ENCODE measurements at places on chromosomes 13 and 19.

DNA sequence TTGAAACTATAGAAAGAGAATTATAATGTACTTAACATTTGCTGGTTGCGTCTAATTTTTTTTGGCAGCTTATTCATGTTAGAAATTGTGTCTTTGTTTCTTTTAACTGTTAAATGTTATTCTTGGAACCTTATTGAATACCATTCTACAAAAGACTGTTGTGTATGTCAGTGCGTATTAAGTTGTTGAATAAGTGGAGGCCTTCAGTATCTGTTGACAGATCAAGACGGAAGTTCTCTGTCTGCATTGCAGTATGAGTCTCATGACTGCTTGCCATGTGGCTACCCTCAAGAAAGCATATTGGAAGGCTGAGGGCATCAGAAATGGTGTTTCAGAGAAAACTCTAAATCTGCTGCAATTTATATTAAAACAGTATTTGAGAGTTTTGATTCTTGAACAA, 8.5 kb downstream of the UBA2 start:
- DNase-seq, result no peak

GRCh38 chr13:34772881-34773280, 169.2 kb upstream of the NBEA start:
- DNase-seq, result no peak

DNA sequence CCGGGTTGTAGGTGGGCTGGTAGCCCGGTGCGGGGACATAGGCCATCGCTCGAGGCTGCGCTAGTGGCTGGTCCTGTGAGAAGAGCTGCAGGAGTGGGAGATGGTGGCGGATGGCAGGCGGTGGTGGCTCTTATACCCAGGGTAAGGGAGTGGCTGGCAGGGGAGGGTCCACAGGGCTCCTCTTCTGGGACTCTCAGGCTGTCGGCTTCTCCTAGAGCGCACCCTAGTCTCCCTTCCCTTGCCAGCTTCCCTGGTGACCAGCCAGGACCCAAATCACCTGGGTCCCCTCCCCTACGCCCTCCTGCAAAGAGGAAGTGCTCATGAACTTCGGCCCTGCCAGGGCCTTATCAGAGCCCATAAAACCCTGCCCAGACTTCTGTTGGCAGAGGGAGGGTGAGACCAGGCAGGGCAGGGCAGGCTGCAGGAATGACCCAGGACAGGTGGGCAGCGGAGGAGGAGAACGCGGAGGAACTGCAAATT, at the start of gene LGALS4:
LGALS4 (minus strand) TSS at position 105 of the 480 bp plus-strand sequence; CDS start at position 46, 59 bp downstream.
- DNase-seq, result no peak

GRCh38 chr19:48194844-48195830, 24.7 kb downstream of the ZSWIM9 start:
- DNase-seq, result no peak

DNA sequence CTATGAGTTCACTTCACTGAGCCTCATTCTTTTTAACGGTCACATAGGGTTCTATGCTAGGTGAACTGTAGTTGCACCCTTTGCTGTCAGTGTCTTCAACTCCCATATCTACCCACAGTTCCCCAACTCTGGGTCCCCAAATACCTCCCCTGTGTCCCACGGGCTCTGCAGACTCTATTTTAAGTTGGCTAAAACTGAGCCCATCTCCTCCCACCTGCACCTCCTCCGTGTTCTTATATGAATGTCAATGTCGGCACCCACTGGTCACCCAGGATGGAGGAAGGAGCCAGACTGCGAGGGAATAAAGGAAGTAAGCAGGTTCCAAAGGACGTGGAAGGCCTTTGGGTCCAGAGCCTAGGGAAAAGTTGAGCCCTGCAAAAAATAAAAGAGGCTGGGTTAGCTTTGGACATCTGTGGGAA, 802 bp upstream of the PIN1 start:
- no peak for DNase-seq

- no peak for DNase-seq
Measured at GRCh38 chr13:91572944-91573598, 174.7 kb downstream of the GPC5 start.

DNA sequence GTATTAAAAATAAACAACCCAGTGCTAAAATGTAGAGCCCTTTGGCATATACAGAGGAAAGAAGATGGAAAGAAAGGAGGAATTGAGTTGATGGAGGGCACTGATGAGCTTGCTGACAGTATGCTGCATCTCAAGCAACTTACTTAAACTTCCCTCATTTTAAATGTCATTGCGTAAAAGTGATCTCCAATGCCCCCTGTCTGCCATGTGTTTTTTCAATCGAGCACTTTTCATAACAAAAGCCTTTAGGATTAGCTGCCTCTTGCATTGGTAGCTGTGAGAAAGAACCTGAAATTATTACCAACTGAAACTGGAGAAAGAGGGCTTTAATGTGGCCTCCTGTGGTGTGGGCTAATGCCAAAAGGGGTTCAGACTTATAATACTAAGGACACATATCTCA, 541.6 kb downstream of the SUCLA2 start:
- no peak for DNase-seq

DNA sequence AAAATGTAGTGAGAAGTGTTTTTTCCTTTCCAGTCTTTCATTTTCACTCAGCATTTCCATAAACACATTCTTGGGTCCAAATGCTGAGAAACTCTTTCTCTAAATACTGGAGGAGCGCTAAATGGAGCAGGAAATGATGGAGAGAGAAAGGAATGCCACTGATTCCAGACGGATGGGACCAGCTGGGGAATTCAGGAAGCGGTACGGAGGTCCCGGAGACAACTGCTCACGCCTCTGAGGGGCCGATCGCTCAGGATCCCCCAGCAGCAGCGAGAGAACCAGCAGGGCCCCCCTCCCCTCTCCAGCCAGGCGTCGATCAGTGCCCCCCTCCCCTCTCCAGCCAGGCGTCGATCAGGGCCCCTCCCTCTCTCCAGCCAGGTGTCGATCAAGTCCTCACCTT, 13.2 kb downstream of the RASA3 start:
- no peak for DNase-seq

GRCh38 chr19:50362030-50362412, 3.4 kb downstream of the NAPSA start:
- no peak for DNase-seq

GRCh38 chr19:30522341-30522740, 150.2 kb downstream of the ZNF536 start:
- DNase-seq, result no peak
